SK-N-SH (cell line): ENCODE measurements at places on chromosomes 2 and 18. TPM values are rescaled to one million over a fixed set of nuclear protein-coding genes. Genes with fewer than 3 reads are reported as not detected.

Gene LOXHD1
- not detected in 2 replicates for polyA plus RNA-seq

Gene AGXT
- polyA plus RNA-seq: not detected in 2 replicates

Gene VRK2
- not detected in 2 replicates for polyA plus RNA-seq

GRCh38 chr2:65754219-65754618, 321.8 kb upstream of the SPRED2 start:
- no peak for DNase-seq
- H3K4me1 ChIP-seq: peaks cover 6% of the 10 kb centered on the region
- H3K36me3 ChIP-seq: no peaks in the 10 kb centered on the region
- H3K4me3 ChIP-seq: no peak overlapping the region
- H3K27ac ChIP-seq: no peak overlapping the region

DNA sequence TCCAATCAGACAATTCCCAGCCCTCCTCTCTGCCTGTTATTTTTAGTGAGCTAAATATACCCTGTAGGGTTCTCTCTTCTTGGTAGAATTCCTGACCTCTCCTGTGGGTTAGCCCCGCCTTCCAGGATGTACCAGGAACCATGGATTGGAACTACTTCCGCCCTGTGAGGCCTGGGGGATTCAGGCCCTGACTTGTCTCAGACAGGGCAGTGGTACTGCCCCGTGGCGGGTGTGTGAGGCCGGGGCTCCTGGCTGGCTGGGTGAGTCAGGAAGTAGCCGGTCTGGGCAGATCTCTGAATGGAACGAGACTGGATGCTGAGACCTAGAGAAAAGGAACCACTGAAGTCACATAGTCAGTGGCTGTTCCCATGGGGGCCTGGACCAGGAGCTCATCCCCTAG, 50.5 kb downstream of the DYSF start:
- no peak overlapping the region for H3K4me3 ChIP-seq
- no peaks in the 10 kb centered on the region for H3K4me1 ChIP-seq
- H3K27me3 ChIP-seq: no peaks in the 10 kb centered on the region
- no peak overlapping the region for H3K27ac ChIP-seq
